ENCODE measurements at places on chromosomes 13 and 19. TPM values are rescaled to one million over a fixed set of nuclear protein-coding genes. Genes with fewer than 3 reads are reported as not detected.

GRCh38 chr19:34128558-34129250 is 43.6 kb upstream of the LSM14A start:
- no peak for DNase-seq

DNA sequence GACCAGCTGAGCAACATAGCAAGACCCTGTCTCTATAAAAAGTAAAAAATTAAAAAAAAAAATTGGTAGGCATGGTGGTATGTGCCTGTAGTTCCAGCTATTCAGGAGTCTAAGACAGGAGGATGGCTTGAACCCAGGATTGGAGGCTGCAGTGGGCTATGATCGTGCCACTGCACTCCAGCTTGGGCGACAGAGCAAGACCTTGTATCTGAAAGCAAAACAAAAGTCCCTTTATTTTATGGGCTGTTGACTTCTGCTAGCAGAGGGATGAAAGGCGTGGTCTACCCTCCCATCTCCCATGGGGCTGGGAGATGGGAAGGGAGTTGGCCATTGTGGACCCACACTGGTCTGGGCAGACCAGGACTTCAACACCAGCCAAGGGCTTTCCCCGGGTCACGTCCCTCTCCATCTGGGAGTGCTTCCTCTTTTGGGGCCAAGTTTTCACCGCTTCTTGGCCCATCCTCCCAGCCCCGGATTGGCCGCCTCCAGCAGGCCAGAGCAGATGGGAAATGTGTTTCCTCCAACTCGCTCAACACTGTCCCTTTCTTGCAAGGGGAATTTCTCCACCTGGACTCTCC is 2.2 kb upstream of the TNFSF9 start:
- no peak for DNase-seq

CRX gene
- total RNA-seq, result not detected

DNA sequence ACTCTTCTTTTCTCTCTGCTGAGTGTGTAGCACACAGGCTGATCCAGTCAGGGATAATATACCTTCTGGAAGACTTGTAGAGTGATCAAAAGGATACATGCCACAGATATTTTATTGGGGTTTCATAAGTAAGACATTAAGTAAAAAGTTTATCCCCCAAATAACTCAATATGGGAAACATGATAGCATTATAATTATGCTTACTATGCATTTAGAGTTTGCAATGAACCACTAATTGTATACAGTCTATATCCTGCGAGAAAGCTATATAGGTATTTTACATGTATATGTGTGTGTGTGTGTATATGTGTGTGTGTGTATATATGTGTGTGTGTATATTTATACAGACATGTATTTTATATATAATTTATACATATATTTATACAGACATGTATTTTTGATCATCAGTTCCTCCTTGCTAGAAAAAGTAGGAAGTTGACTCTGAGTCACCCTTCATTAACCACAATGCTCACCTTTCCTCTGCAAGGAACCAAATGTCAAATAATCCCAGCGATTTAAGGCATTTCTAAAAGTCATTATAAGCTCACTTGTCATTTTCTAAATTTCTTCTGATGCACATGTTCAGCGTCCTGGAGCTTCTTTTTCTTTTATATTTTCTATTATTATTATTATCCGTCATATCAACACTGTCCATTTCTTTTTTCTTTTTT is 312.5 kb upstream of the OBI1 start:
- no peak for DNase-seq

ZNF700 gene
- 10.9 TPM for total RNA-seq

DNA sequence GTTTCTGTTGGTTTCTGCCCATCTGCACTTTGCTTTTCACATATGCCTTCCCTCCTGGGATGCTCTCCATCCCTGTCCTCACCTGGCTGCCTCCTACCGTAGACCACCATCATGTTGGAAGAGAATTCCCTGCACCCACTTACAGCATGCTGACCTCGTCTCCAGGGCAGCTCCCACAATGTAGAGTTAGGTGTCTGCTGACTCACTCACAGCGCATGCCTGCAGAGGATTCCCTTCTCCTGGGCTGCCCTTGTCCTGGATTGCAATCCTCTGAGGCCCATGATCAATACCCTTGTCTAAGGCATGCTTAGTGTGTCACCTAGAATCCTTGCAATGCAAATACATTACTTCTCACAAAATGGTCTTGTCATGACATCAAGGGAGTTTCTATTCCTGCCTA is 43.6 kb downstream of the STOML3 start:
- no peak for DNase-seq

CSNK1G2 gene
- 108 TPM for total RNA-seq

DNA sequence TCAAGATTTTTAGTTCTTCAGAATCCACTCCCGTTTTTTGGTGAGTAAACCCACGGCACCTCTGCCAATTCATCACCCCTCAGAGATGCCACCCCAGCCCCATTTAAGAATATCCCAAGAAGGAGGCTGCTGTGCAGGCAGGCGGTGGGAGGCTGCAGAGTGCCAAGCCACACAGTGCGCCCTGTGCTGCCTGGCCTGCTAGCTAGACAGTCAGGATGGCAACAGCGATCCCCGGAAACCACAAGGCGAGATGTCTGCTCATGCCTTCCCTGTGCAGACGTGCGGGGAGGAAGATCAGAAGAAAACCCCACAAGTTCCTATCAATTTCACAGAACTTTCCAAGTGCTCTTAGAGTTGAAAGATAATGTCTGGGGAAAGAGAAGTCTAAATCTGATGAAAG is 64.8 kb upstream of the GPR183 start:
- no peak for DNase-seq

DNA sequence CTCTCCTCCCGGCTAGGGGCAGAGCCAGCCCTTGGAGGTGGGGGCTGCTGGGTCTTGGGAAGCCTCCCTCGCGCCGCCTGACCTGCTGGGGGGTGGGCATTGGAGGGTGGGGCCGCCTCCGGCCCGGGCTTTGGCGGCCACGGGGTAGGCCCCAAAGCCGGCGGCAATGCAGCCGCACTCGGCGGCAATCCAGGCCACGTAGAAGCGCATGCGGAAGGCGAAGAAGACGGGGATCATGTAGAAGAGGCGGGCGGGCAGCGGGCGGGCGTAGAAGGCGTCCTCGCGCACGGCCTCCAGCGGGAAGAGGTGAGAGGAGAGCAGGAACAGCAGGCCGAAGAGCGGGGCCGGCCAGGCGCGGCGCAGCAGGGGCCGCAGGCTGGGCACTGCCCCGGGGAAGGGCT is 7.7 kb upstream of the TMC4 start:
- no peak for DNase-seq

GRCh38 chr19:56840451-56841192 is at the start of the genes PEG3 and ZIM2:
Gene PEG3 (minus strand): TSS chr19:56840726. CDS start chr19:56824655, 16,071 bp downstream.
Gene ZIM2 (minus strand): TSS chr19:56840726. CDS start chr19:56824277, 16,449 bp downstream.
- DNase-seq, result peak; percentile 92

- DNase-seq, result no peak
Observed at GRCh38 chr19:16361254-16361653, 36.6 kb downstream of the KLF2 start.

GRCh38 chr19:35157431-35157830 is 2.9 kb downstream of the FXYD5 start:
- no peak for DNase-seq

GRCh38 chr19:33124207-33125098 is 7.5 kb upstream of the WDR88 start:
- no peak for DNase-seq

GRCh38 chr13:25280396-25280795 is 6.9 kb downstream of the MTMR6 start:
- no peak for DNase-seq
